Lower leg skin (tissue), 4 donors: ENCODE measurements at places on chromosomes 2 and 18. TPM values are rescaled to one million over a fixed set of nuclear protein-coding genes. Genes with fewer than 3 reads are reported as not detected.

DNA sequence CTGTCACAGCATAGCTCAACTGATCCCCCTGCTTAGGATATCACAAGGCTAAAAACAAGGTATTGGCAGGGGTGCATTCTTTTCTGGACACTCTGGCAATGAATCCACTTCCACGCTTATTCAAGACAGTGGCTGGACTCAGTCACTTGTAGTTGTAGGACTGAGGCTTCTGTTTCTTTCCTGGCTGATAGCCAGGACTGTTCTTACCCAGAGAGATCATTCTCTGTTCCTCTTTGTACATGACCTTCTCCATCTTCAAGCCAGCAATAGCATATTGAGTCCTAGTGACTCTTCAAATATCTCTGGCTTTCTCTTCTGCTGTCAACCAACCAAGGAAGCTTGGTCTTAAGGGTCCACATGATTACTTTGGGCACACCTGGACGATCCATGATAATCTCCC lies 241.3 kb downstream of the RBM43 start:
- DNase-seq = no peak

DNA sequence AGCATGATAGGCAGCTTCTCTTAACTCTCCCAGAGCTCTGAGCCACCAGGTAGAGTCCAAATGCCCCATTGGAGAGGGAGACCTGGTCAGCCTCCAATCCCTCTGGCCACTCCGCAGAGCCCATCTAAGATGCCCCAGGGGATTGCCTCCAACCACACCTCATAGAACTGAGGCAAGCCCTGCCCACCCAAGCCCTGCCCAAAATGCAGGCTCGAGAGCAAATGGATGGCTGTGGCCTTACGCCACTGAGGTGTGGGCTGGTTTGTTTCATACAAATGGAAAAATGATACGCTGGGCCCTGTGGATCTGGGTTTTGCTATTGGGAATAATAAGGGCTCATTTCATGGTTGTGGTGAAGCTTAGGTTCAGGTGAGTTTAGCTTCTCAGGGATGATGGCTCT lies 3.0 kb upstream of the TFCP2L1 start:
- peak; percentile 66 for DNase-seq

DNA sequence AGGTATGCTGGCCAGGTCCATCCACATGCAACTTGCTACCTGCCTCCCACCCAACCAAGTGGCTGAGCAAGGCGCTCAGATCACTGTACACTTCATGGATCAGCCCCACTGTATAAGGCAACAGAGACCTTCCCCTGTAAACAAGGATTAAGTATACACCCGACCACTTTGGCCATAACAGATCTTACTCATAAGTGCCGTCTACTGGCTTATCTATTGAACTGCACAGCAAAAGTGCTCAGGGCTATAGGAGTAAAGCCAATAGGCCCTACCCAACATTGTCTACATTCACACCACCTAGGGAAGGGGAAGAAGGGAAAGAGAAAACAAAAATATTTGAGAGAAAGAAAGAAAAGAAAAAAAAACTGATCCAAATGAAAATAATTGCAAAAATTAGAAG lies 663.9 kb upstream of the LRRTM1 start:
- DNase-seq = no peak

Gene PIEZO2
- 0.66 TPM for total RNA-seq

Gene ERFE
- total RNA-seq = not detected
